CD4-positive, alpha-beta T cell treated with Interleukin-17A for 4 hours (primary cell): ENCODE measurements at places on chromosomes 11 and 22.
A peak's percentile ranks its signal among the peaks of the same experiment; 100 is the strongest.

- DNase-seq, result no peak
These were observed 13.9 kb upstream of the OR8K1 start for GRCh38 chr11:56331861-56332491.

DNA sequence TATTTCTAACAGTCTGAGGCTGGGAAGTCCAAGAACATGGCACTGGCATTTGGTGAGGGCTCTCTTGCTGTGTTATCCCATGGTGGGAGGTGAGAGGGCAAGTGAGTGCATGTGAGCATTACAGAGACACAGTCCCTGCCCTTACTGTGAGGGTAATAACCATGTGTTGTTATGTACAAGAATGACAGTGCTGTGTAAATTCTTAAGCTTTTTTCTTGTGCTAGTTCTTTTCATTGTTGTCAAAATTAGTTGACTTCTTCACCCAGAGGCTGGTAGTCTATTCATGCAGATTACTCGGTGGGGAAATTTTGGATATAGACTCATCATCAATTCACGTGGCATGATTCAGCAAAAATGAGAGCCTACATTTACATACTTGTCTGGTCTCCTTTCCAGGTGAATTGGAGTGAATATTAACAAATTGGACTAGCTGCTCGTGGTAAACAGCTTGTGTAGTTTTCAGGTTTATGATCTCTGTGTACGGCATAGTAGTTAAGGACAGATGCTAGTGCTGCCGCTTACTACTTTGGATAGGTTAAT is 49.3 kb downstream of the ATXN10 start:
- DNase-seq, result no peak

GRCh38 chr11:62656796-62657429 is 3.8 kb upstream of the INTS5 start:
- no peak for DNase-seq

DNA sequence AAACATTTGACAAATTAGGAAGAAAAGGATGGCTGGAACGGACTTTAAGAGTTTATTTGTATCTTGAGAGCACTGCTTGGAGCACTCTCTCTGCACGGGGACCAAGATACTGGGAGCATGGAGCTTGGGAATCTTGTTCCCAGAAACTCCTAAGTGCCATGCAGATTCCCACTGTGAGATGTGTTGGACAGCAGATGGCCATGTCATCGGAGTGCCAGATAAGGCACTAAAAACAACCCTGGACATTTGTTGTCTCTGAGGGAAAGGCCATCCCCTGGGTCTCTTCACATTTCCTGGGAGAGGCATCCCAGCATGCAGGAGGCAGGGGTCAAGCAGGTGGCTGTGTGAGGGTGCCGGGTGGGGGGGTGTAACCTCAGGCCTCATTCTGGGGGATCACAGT is 2.9 kb downstream of the KIRREL3 start:
- DNase-seq, result no peak

- no peak for DNase-seq
These were observed 1642.2 kb downstream of the LRRC4C start for GRCh38 chr11:39817241-39817640.

- peak; percentile 35 for DNase-seq
These were observed 14.2 kb downstream of the PEX26 start for GRCh38 chr22:18091916-18092526.

- DNase-seq, result no peak
These were observed 721.2 kb downstream of the LUZP2 start for GRCh38 chr11:25218036-25218435.

- no peak for DNase-seq
These were observed 64.1 kb downstream of the KCNC1 start for GRCh38 chr11:17798716-17799115.

DNA sequence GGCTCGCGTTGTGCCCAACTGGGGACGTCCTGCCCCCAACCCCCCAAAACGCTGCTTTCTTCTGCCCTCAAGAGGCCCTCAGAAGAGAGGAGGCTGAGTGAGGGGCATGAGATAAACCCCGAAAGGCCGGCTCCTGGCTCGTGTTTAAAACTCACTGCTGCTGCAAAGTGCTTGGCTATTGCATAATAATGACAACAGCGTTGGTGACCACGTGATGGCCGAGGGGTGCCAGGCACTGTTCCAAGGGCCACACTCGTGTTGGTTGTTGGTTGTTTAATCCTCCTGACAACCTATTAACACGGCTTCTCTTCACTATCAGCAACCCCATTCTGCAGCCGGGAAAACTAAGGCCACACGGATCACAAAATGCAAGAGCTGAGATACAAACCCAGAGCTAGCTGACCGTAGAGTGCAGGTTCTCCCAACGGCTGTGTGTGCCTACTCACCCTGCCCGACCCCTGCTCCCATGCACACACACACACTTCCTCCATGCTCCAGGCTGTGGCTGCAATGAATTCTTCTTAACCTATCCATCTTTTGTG is 51.0 kb downstream of the ANO1 start:
- DNase-seq, result no peak

DNA sequence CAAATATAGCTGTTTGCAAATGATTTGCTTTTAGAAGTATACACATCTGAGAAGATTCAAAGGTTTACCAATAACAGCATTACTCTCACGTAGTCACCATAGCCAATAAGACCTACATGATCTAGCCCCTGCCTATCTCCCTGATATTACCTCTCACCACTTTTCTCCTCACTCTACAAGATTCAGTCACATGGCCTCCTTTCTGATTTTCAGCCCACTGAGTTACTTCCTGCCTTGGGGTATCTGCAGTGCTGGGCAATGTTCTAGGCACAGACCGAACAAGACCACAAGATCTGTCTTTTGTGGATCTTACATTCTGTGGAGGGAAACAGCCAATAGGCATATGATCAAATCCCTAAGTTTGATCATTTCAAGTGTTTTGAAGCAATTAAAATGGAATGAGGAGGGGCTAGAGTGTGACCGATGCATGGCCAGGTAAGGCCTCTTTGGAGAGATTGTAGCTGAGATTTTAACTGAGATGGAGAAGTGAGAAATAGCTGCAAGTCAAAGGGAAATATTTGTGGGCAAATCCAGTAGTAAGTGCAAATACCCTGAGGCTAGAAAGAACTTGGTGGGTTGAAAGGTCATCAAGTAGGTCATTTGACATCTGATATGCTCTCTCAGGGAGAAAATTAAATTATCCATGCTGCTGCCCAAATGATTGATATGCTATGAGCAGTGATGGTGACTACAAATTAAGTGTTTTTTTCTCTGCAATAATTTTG is 43.1 kb downstream of the ARL14EP start:
- DNase-seq, result no peak

GRCh38 chr22:42688241-42689211 is 32.1 kb downstream of the A4GALT start:
- DNase-seq, result no peak

DNA sequence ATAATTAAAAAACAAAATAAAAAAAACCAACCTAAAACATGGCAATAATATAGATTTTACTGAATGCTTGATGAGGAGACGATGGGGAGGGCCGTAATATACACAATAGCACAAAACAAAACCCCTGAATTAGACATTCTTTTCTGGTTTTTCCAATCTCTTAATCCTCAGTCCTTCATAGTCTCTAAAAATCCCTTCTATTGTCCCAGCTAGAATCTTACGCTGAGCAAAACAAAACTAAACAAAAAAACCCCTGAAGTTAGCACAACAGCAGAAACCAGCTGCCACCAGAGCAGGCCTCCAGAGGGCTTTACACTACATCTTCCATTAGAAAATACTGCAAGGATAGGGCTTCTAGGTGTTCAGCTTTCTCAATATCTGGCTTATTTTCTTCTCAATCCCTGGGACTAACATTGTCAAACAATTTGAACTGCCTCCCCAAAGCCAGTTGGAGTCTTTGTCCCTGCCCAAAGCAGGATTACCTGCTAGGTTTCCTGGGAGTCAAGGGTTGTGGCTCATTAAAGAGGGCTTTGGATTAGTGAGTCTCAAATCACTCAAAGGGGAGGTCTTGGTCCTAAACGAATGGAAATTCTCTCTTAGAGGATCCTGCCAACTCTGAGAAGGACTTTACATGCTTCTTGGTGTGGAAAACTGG is 2.1 kb upstream of the RNF26 start:
- no peak for DNase-seq

GRCh38 chr11:65857500-65857852 is 504 bp downstream of the CFL1 start:
- peak; percentile 71 for DNase-seq

- no peak for DNase-seq
These were observed 454.6 kb downstream of the SOX6 start for GRCh38 chr11:15901790-15902189.

GRCh38 chr11:22339611-22340010 is 1.4 kb downstream of the SLC17A6 start:
- DNase-seq, result no peak

DNA sequence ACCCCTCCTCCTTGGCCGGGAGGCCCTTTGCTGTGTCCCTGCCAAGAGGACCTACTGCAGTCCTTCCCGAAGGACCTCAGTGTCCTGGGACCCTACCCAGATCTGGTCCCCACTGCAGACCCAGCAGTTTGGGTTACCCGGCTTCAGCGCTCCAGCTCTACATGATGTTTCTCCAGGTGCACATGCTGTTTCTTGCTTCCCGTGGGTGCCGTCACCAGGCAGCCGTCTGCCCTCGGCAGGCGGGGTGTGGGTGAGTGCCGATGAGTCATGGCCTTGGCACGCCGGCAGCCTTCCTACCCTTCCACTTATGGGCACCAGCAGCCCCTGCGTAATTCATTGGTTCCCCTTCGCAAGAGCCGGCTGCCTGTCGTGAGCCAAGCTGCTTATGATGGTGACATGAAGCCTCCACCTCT is 101.8 kb downstream of the BCR start:
- no peak for DNase-seq

- no peak for DNase-seq
These were observed 12.6 kb downstream of the UPB1 start for GRCh38 chr22:24507716-24508115.

- no peak for DNase-seq
These were observed 2.5 kb upstream of the MIF start for GRCh38 chr22:23891726-23892125.

DNA sequence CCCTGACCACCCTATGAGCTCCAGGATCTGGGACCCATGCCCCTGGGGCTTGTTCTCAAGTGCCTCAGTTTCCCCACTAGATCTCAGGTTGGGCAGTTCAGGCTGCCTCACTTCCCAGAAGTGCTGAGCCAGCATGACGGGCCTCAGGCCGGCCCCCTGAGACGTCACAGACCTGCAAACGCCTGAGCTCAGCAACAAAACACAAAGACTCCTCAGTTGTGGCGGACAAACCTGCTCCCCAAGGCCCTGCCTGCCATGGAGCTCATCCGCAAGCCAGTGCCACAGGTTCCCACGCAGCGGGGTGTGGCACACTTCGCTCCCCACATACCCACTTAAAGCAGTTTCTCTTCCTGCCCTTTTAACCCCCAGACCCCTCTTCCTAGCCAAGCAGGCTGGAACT is 45.2 kb downstream of the NECTIN1 start:
- no peak for DNase-seq

DNA sequence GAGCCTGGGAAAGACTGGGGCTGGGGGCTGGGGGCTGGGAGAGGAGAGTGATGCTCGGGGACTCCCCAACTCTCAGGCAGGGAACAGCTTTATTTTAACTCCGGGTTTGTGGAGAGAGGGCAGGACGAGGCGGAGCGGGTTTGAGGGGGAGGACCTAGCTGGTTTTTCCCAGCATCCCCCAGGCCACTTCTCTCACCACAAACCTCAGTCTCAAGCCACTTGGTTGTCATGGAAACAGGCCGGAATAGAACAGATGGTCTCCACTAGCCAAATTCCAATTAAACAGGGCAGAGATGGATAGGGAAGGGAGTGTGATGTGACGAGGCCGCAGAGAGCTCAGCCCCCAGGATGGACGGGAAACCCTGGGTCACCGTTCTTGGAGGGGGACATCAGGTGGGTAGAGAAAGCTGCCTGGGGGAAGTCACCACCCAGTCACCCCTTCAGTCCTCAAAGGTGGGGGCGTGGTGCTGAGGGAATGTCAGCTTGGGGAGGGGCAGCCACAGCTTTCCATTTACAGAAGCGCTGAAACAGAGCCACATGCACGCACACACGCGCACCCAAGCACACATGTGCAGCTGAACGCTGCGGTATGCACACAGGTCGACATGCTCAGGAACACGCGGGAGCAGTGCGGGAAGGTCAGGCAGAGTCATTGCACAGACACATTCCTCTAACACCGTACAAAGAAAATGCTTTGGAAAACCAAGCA is 19.2 kb downstream of the NECTIN1 start:
- DNase-seq, result no peak

DNA sequence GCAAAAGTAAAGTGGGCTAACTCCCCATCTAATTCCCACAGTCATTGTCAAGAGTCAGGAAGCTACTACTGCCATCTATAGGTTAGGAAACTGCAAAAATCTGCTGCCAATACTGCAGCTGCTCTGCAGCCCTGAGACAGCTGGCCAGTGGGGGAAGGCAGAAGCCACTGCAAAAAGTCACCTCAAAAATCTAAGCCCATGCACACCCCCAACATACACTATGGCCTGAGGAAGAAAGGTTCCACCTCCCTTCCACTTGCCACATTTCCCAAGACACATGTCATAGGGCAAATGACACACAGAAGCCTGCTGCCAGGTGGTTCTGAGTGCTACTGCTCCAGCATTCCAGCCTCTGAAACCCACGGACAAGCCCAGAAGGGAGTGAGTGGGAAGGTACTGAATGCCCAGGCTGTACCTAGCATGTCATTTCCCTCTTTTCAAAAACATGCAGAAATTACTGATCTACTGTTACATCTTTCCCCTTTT is 36.9 kb downstream of the DGCR2 start:
- DNase-seq, result no peak

GRCh38 chr11:125987066-125987641 is 41.3 kb downstream of the VSIG10L2 start:
- DNase-seq, result no peak

DNA sequence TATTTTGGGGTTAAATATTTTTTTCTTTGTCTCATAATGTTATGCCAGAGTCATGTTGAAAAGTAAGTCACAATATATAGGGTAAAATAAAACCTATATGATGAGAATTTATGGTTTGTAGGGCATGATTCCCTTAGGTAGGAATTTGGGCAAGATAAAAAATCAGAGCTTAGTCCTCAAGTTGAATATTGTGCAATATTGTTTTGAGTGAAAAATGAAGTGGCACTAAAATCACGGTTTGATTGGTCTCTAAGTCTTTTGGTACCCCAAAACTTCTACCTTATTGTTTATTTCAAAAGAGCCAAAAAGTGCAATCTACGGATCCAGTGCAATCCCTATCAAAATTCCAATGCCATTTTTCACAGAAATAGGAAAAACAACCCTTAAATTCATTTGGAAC is 1.6 kb upstream of the MRPL16 start:
- no peak for DNase-seq

DNA sequence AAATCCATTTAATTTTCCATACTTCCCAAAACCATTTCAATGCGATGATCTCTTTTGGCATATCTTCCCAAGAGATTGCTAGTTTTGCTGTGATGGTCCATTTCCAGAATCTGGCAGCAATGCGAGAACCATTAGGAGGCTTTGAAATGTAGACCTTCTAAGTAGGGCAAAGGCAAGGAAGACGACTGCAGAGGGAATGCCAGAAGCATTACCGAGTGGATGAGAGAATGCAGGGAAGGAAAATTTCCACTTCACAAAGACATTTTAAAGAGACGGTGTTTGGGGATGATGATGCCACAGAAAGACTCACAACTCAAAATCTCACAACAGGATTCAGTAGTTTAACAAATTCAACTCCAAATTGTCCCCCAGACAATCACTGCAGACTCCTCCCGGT is 471 bp upstream of the CEP126 start:
- DNase-seq, result no peak

GRCh38 chr22:47011131-47011858 is 248.8 kb downstream of the TBC1D22A start:
- no peak for DNase-seq
